BJ (cell line): ENCODE measurements at places on chromosomes 3 and 15. TPM values are rescaled to one million over a fixed set of nuclear protein-coding genes. Genes with fewer than 3 reads are reported as not detected.

Gene CSTA
- 0.49 and 0.70 TPM in 2 replicates for polyA plus RNA-seq

Gene C3orf49
- polyA plus RNA-seq: not detected in 2 replicates

Gene CNTN4
- polyA plus RNA-seq: not detected in 2 replicates

DNA sequence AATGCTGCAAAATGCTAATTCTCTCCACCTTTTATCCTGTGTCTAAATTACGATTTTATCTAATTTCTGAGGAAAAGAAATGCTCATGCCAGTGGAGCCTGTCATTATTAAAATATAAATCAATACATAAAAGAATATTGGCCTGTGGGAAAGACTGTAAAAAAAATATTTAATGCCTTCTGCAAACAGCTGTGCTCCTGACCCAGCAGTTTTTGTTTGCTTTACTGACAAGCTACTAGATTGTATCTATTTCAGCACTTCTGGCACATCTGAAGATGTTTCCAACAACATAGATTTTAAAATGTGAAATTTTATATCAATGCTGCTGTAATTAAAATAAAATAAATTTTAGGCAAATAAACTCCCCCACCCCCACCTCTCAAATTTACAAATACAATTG, 493.6 kb upstream of the AGTR1 start:
- DNase-seq: no peak

DNA sequence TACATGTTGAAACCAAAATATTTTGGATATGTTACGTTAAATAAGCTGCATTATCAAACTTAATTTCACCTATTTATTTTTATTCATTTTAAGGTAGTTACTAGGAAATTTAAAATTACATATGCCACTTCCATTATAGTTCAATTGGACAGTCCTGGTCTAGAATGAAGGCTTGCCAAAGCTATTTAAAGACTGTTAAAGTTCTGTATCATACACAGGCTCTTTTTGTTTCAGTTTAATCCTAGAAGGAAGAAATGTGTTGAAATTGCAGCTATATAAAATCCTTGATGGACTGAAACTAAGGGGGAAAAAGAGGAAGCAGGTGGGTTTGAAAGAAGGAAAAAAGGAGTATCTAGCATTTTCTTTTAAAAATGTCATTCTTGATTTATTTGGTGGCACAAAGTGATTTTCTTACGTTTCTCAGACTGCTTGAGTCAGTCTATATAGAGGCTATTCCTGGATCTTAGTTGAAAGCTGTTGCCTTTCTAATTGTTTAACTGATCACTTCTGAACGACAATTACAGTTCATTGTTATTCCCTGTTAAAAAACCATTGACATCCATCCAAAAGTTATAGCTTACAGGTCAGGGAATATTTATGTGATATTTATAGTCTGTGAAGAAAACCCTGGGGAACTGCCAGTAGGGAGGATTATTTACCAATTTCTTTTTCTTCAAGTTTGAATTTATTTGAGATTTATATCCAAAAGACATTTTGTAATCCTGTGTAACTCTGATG, 195.0 kb downstream of the RORA start:
- no peak for DNase-seq
